LNCaP clone FGC (cell line): ENCODE measurements at places on chromosomes 4 and X.

GRCh38 chrX:123749643-123750042 lies 16.8 kb upstream of the THOC2 start:
- no peak for DNase-seq

- no peak for DNase-seq
Observed at GRCh38 chr4:126364311-126364911, 1049.7 kb downstream of the FAT4 start.

GRCh38 chr4:94673961-94674360 lies 83.8 kb upstream of the BMPR1B start:
- DNase-seq, result no peak

- DNase-seq, result no peak
Observed at GRCh38 chrX:11196476-11196875, 85.3 kb downstream of the HCCS start.
